Activated CD4-positive, alpha-beta T cell treated with anti-CD3 and anti-CD28 coated beads, Interleukin-2, amount 10 ng/mL, durations not matched to agents 24 days and 14 days (primary cell): ENCODE measurements at places on chromosomes 4 and X.

DNA sequence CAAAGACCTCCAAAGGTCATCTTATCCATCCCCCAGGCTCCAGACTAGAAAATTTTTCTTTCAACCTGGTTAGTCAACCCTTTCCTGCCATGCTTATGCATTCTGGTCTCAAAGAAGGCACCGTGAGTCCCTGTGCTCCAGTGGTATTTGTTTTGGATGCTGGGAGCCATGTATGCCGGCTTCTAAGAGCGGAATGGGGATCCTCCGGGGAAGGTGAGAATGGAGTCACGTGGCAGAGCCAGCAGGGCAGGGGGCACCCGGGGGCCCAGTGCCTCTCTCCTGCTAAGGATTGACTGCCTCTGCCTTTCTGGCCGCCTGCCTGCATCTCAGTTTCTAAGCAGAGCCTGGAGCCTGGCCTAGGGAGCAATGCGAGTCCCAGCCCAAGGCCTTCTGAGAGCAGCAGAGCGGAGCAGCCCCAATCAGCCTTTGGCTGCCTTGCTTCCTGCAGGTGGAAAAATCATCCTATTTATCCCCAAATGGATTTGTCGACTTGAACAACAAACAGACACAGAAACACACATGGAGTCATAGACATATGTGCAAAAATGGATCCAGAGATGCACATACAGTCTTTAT, 141.0 kb downstream of the PJA1 start:
- peak; percentile 3 for DNase-seq

DNA sequence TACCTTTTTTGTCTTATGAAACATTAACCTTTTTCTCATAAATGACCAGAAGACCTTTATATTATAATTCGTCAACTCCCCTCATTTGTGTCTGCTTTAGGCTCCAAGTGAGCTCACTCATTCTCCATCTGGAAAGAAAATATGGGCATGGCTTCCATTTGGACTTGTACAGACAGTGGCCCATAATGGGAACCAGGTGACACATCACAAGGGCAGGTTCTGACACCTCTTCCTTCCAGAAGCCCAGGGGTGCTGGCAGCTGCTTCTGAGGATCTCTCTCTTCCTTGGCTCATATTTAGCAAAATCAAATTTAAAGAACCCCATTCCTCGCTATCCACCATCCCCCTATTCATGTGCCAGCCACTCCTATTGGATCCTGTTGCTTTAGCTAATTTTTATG, 69.6 kb downstream of the CD38 start:
- peak; percentile 50 for DNase-seq

- no peak for DNase-seq
Observed at GRCh38 chrX:7146703-7147412, 654 bp upstream of the STS start.

DNA sequence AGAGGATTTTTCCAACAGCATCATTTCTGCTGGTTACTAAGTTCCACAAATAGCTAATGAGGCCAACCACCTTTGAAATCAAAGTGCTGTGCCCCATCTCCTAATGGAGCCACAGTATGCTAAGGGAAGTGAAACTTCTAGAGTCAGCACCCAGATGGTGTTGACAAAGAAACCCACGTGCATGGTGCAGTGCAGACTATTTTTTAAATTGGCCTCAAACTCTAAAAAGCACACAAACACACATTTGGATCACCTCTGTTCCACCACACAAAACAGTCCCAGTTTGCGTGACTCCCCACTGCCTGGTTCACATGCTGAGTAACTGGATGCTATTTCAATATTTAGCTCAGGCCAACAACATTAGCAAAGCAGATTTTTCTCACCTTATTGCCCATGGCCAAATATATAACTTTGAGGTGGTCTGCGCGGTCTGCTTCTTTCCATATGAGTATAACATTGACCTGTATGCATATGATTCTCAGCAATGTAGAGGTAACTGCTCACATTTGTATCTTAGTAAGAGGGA, 69.9 kb downstream of the AMELX start:
- DNase-seq, result no peak

GRCh38 chr4:8221476-8221875, 22.4 kb downstream of the SH3TC1 start:
- no peak for DNase-seq

- DNase-seq, result no peak
Observed at GRCh38 chr4:71449878-71450277, 111.1 kb downstream of the SLC4A4 start.

GRCh38 chr4:53557669-53558064, 33.6 kb downstream of the LNX1 start:
- no peak for DNase-seq
